ENCODE measurements at places on chromosomes 12 and 14. TPM values are rescaled to one million over a fixed set of nuclear protein-coding genes. Genes with fewer than 3 reads are reported as not detected.

The KRT2 gene
- total RNA-seq: not detected

- no peak for DNase-seq
Observed at GRCh38 chr12:125610971-125611370, 545.7 kb downstream of the AACS start.

- no peak for DNase-seq
Observed at GRCh38 chr14:95068080-95068479, 89.2 kb downstream of the DICER1 start.

- no peak for DNase-seq
Observed at GRCh38 chr12:27025116-27025515, 2.8 kb downstream of the MED21 start.

The TAS2R19 gene
- total RNA-seq: 11.1 TPM

DNA sequence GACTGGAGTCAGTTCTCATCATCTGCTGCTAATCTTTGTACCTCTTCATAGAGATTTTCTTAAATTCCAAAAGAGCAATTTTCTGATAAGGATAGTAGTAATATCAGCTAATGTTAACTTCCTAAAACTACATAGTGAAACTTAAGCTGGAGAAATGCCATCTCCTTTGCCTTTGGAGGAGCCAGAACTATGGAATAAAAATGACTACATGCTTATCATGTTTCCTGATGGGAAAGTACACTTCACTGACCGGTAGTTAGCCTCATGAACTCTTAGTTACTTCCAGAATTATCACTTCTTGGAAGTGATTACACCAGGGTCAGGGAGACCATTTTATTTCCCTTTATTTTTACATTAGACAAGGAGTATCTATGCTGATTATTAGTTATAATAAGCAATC is 1222.1 kb upstream of the TMEM132C start:
- DNase-seq: no peak

GRCh38 chr12:104577581-104577981 is 120.8 kb downstream of the CHST11 start:
- DNase-seq: no peak

Measured in thyroid gland (tissue), 4 donors.